Activated naive CD8-positive, alpha-beta T cell treated with anti-CD3 and anti-CD28 coated beads for 36 hours (primary cell): ENCODE measurements at places on chromosomes 3 and 15.

DNA sequence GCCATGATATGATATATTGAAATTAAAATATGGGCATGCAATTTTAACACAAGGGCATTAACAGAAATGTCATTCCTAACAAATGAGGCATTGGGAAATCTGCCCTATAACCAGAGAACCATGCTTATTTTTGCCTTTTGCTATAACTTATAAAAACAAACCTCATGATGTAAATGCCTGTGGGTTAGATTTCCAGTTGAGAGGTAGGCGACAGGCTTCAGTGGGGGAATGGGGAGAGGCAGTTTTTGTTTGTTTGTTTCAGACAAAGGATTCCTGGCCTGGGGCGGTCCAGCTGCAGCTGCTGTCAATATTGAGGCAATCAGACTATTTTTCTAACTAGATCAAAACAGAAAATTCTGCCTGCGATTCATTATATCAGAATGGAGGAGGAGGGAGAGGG lies 490.4 kb upstream of the CFAP20DC start:
- DNase-seq, result no peak

DNA sequence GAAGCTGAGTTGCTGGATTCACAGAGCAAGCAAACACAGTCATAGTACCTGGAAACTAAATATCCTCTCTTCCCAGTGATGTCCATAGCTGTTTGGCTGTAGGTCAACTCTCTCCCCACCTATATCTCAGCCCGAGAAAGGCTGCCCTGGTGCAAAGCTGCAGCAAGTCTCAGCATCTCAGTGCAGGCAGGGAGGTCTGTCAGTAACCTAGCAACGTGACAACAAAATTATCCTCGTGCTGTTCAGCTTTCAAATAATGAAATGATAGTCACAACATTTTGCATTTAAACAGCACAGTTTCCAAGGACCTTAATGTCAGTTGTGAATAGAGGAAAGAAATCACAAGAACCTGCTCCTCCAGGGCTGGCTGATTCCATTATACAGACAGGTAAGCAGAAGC lies 83.6 kb downstream of the CHST2 start:
- DNase-seq, result no peak

DNA sequence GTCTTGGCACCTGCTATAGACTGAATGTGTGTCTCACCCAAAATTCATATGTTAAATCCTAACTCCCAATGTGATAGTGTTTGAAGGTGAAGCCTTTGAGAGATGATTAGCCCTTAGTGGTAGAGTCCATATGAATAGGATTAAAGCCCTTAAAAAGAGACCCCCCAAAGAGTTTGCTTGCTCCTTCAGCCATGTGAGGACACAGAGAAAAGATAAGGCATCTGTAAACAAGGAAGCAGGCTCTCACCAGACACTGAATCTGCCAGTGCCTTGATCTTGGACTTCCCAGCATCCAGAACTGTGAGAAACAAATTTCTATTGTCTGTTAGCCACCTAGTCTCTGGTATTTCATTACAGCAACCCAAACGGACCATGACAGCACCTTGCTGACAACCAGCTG lies 16.6 kb downstream of the KPNA1 start:
- no peak for DNase-seq

- peak; percentile 3 for DNase-seq
Observed at GRCh38 chr15:67303490-67304363, 49.1 kb downstream of the IQCH start.

- DNase-seq, result no peak
Observed at GRCh38 chr15:70342554-70343548, 245.1 kb upstream of the TLE3 start.

- no peak for DNase-seq
Observed at GRCh38 chr3:4501437-4501836, 8.3 kb downstream of the ITPR1 start.

DNA sequence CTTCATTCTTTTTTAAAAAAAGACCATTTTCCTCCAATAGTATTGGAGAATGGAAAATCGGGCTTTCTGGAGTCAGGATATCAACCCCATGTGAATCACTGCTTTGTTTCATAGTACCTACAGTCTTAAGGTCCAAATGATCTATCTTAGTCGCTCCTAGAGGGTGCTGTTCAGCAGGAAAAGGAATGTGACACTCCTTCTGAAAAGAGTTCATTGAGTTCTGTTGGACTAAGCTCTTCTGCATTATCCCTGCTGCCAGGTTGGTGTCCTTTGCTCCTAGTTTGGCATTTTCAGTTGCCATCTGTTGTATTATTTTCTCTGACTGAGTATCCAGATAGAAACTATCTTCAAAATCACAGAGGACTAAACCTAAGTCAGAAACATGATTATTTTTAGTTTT lies 57.2 kb downstream of the POLQ start:
- DNase-seq, result no peak
